ENCODE measurements at places on chromosomes 4 and X.

DNA sequence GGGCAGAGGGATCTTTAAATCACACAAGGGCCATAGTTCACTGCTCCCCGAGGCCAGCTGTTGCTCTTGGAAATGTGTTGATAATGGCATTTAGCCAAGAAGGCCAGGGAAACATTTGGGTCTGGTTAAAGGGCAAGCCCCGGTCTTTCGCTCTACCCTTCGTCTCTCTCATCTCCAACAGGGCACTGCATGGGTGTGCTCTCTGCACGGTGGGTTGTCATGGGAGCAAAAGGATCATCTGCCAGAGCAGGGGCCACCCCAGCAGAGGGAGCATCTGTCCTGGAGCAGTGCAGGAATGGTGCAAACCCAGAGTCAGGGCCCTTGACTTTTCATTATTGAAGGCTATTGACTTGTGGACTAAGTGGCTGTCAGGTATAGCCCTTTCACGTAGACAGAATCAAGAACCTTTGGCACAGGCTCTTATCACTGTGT lies 22.7 kb upstream of the PGRMC2 start:
- no peak for DNase-seq

GRCh38 chrX:63747331-63747730 lies 37.7 kb downstream of the ARHGEF9 start:
- DNase-seq = no peak

- DNase-seq = no peak
These were observed 298.0 kb upstream of the TET2 start for GRCh38 chr4:104848597-104849225.

DNA sequence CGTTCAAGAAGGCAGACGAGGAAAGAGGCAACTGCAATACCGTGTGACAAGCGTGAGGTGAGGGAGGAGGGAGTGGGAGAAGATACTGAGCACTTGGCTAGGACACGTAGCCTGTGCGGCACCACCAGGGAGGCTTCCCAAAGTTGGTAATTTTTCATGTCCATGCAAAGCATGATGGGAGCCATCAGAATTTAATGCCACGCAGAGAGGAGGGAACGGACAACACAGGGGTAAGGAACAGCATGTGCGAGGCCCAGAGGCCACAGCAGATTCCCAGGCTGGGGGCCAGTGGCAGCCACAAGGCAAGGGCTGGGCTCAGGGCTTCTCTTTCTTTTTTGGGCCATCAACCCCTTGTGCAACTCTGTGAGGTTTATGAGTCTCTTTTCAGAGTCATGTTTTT lies 11.0 kb upstream of the CLDN24 start:
- no peak for DNase-seq

DNA sequence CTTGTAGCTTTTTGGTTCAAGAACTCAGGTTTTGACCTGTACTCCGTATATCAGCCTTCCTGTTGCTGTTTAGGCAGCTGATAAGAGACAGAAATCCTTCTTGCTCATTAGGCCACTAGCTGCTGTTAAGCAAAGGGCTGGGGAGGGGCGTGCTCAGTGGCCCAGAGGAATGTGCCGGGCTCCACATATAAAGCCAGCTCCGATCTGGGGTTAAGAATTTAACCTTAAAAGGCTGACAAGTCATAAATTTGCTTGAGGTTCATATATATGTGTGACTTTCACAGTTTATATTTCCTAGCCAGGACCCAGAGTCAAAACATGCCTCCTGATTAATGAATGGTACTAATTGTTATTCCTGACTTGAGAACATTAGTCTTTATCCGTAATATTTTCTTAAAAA lies 15.3 kb downstream of the GPC3 start:
- no peak for DNase-seq

DNA sequence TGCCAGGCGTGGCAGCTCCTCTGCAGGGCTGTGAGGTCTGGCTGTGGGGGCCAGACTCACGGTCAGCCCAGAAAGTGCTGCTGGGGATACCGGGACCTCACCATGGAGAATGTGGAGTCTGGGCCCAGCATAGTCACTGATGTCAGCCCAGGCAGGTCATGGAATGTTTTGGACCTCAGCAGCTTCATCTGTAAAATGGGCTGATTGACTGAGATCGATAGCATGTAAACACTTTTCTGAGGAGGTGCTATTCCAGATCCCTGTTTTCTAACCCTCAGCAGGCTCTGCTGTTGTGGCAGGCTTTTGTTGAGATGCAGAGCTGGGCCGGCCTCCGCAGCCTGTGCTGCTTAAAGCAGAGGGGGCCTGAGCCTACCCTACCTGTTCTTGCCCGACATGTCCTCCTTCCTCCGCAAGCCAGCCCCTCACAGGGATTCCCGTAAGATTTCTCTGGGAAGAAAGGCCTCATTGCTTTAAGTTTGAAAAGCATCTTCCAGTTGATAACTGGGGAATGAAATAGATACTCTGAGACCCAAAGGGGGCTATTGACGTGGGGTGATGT lies 38.3 kb upstream of the HGFAC start:
- DNase-seq = no peak

GRCh38 chr4:158006990-158007389 lies 165.8 kb downstream of the GASK1B start:
- no peak for DNase-seq

DNA sequence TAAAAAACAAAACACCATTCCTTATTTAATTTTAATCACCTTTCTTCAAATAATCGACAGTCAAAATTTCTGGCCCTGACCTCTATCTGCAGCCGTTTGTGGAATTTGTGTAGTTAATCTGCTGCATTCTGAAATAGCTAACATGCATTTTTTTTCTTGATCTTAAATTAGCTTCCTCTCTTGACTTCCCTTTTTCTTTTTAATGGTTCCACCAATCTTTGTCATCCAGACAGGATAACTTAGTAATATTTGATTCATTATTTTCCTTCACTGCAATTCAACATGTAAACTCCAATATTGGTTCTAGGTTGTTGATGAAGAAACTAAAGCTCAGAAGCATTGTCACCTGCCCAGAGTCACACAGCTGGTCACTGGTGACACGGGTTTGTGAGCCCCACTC lies 77.3 kb downstream of the ARHGAP10 start:
- no peak for DNase-seq

- no peak for DNase-seq
These were observed 3.3 kb downstream of the ITIH6 start for GRCh38 chrX:54794795-54795194.

GRCh38 chrX:101482296-101482695 lies 3.0 kb upstream of the ARMCX4 start:
- no peak for DNase-seq

DNA sequence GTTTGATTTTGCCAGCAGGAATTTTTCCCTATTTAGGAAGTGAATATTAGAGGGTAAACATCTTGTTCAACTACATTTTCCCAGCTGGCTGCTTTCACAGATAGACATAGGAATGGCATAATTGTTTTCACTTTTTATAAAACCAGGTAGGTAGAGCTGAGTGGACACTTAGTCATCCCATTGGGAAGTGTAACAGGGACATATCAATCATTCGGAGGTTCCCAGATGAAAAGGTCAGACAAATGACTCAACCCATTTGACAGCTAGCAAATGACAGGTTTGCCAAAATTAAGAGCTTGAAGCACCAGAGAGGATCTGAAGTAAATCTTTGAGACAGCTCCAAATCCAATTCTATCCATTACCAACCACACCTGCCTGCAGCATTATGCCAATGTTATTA lies 205.3 kb downstream of the SLC39A8 start:
- DNase-seq = no peak

GRCh38 chr4:87851332-87851731 lies 18.6 kb downstream of the MEPE start:
- DNase-seq = no peak

DNA sequence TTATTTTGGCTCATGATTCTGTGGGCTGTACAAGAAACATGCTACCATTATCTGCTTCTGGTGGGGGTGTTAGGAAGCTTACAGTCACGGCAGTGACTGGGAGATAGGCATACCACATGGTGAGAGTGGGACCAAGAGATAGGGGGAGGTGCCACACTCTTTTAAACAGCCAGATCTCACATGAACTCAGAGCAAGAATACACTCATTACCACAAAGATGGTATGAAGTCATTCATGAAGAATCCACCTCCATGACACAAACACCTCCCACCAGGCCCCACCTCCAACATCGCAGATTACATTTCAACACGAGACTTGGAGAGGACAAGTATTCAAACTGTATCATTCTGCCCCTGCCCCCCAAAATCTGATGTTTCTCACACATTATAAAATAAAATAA lies 2396.7 kb downstream of the PCDH7 start:
- DNase-seq = no peak

GRCh38 chrX:40101430-40101802 lies 3.7 kb upstream of the BCOR start:
- DNase-seq = no peak

GRCh38 chr4:184096561-184097240 lies 121.0 kb downstream of the ENPP6 start:
- no peak for DNase-seq

- no peak for DNase-seq
These were observed 67.6 kb downstream of the FAM184B start for GRCh38 chr4:17713779-17714178.

GRCh38 chrX:147900349-147900748 lies 11.4 kb upstream of the FMR1 start:
- DNase-seq = no peak

DNA sequence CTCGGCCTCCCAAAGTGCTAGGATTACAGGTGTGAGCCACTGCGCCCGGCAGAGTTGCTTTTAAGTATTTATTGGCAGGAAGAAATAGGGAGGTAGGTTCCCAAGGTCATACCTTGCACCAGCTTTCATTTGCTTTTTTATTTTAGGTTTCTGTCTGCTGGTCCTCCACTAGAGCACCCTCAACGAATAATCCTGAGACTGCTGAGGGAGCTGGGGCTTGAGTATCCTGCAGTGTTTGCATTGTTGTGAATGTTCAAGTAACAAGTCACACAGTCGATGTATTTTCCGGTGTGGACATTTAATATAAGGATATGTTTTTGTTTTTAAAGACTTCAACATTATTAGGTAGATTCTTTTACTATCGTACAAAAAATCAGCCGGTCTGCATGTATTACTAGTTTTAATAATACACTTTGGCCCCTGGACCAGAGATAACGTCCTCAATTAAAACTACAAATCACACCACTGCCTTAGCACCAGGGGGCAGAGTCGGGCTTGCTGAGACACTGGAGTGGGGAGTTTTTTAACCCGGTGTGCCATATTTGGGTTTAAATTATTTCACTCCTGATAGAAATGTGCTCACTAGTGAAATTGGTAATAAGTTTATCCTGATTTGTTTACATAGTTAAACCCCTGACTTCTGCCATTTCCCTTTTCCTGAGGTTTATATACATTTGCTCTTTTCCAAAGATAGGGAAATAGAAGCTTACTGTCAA lies 11.6 kb downstream of the SMIM20 start:
- DNase-seq = peak; percentile 29

DNA sequence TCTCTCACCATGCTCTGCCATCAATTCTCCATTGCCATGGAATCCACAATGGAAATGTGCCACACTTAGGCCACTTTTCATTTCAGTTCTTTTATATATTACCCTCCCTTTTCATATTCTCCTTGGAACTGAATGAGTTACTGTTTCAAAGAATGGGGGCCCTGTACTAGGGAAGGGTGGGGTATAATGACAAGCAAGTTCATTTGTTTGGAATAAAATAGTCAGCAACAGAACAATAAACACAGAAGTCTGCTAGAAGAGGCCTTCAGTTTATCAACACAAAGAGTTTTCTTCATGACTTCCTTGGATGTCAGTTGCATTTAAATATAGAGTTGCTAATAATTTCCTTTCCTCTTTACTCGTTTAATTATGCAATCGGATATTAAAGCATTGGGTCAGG lies 478.3 kb upstream of the FTHL17 start:
- no peak for DNase-seq

- no peak for DNase-seq
These were observed 346.8 kb downstream of the NR3C2 start for GRCh38 chr4:148095346-148095923.

DNA sequence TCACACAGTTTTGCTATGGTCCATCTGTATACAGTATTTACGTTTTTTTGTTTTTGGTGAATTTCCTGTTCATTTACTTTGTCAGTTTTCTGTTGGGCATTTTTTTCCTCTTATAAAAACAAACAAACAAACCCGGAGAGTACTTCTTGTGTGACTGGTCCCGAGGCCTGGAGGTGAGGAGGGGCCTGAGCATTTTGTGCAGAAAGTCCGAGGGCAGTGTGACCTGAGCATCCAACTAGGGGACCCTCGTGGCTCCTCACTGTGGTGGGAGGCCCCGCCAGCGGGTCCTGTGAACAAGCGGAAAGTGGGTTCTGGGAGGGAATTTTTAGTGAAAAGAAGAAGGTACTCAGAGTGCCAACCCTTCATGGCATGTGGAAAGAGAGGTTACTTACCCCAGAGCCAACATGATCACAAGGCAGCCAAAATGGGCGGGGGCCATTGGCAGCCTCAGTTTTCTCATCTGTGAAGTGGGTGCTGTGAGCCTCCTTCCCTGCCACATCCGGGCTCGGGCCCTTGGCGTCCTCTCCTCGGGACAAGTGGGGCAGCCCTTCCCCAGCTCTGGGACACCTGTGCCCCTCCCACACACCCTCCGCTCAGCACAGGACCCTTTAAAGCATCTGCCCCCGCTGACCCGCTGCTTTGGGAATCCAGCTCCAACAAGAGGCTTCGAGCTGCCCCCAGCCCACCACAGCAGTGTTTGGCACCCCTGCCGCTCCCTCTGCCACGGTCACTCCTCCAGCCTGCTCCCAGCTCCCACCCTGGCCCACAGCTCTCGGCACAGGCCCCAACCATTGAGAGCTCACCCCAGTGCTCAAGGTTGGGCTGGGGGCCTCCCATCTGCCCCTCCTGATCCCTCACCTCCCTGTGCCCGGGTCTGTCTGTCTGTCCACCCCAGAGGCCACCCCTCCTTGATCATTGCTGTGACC lies 22.8 kb upstream of the GPR78 start:
- no peak for DNase-seq

- no peak for DNase-seq
These were observed 4.1 kb downstream of the PCSK1N start for GRCh38 chrX:48831136-48831908.

DNA sequence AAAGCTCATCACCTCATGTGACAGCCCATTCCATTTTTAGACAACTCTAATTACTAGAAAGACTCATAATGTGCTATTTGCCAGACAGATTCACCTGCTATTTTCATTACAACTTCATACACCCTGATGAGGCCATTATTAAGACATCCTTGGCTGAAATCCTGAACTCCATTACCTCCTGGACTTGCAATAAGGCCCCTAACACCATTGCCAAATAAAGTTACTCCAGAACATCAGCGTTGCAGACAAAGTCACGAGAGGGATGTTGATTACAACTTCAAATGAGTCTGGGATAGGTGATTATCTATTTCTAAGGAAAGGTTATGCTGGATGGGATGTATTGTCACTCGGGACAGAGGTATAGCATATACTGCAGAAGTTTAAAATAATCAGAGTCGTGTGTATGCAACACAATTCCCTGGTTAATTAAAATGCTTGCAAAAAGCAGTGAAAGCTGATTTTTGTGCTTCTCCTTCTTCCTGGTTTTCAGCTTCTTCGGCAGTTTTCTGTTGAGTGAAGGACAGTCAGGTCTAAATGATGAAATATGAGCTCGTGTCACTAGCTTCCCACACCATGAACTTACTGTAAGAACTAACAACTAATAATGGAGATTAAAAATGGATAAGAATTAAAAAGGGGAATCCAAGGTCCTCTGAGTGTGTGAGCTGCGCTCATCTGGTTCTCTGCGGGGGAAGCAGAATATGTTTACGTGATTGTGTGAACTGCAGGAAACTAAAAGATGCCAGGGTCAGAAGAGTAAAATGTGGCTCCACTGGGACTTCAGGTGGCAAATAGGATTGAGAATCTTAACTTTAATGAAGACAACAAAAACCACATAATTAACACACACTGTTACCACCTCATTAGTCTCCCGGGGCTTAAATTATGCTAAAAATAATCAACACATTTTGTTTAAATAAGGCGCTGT lies 17.6 kb upstream of the SOD3 start:
- DNase-seq = no peak
